ENCODE measurements at places on chromosomes 3 and 15.

- no peak for DNase-seq
Observed at GRCh38 chr15:85913461-85913860, 118.7 kb upstream of the KLHL25 start.

- no peak for DNase-seq
Observed at GRCh38 chr3:157782236-157782635, 279.0 kb upstream of the VEPH1 start.

DNA sequence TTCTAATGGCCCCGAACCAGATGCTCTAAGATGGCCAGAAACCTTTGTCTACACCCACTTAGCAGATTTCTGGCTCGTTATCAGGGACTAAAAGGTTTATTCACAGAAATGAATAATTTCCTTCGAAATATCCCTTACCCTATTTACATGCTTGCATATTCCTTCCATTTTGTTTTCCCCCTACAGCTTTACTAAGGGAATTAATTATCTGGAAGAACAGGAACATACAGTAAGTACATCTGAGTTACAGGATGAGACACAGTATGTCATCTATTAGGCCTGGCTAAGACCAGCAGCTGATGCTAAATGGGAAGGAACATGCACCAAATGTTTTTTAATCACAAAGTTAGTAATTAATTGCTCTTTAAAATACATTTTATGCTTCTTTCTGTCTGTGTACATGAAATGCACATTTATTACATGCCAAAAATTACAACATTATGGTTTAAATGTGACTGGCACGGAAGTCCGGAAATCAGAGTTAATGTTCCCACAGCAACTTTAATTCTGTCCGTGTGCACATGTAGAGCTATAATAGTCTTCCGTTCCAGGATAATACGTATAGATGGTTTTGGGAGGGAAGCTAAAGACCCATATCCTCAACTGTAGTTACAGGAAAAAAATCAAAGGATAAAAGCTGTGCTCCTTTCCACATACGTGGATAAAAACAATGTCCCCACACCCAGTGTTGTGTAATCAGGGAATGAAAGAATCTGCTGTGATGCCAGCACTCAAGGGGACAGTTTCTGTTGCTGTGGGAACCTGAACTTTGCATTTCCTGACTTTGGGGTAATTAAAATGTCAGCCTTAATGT is 82.0 kb downstream of the TIGIT start:
- DNase-seq = no peak

- DNase-seq = no peak
Observed at GRCh38 chr15:89171136-89172072, 50.0 kb downstream of the RLBP1 start.

GRCh38 chr3:17850448-17850847 is 108.0 kb upstream of the TBC1D5 start:
- DNase-seq = no peak

DNA sequence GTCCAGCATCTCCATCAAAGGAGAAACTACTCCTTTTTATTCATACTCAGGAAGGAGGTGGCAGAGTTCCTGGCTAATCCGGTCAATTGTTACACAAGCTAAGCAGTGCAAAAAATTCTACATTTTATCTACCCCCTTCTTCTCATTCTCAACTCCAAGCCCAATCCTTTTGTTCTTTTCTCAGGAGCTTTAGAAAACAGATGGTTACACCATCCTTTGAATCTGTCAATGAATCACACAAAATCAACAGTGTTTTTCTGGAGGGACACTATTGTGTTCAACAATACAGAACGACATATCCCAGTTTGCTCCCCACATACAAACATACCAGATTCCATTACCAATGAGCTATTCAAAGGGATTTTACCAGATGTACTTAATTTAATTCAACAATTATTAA is 362.1 kb downstream of the MAGI1 start:
- no peak for DNase-seq

GRCh38 chr15:98221577-98221976 is 261.1 kb downstream of the ARRDC4 start:
- DNase-seq = no peak

- DNase-seq = no peak
Observed at GRCh38 chr3:73435055-73435454, 189.7 kb downstream of the PDZRN3 start.

DNA sequence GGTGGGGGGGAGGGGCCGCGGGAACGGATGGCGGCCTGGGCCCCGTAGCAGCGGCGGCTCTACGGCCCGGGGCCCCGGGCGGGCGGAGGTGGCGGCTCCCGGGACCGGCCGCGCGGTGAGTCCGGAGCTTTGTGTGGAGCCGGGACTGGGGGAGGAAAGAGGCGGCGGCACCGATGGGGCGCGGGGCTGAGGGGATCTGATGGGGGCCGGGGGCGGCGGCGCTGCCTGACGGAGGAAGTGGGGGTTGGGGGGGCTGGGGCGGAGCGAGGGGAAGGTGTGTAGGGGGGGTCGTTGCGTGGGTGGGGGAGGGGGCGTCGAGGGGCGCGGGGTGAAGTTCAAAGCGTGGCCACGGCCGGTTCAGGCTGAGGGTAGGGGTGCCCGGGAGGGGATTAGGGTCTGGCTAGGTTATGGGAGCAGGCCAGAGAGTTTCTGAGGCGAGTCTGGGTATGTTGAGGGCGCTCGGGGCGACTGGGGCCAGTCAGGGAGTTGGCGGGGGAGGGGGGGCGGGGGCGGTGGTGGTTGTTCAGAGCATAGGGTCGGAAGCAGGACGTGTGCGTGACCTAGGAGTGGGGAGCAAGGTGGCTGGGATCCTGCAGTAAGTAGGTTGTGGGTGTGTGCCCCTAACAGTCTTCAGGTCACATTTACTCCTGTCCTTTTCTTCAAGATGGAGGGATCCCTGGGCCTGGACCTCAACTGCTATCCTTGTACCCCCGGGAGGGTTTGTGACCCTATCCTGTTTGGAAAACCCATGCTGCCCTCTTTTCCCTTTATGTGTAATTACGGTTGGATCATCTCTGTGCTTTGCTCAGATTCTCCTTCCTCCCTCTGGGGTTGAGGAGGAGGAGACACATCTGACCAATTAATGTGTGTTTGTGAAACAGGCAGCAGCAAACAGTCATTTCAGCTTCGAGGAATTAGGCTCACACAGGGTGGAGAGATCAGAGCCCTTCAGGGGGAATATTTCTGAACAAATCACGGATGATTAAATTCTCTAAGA is 644 bp downstream of the ZNF609 start:
- DNase-seq = peak; percentile 59

DNA sequence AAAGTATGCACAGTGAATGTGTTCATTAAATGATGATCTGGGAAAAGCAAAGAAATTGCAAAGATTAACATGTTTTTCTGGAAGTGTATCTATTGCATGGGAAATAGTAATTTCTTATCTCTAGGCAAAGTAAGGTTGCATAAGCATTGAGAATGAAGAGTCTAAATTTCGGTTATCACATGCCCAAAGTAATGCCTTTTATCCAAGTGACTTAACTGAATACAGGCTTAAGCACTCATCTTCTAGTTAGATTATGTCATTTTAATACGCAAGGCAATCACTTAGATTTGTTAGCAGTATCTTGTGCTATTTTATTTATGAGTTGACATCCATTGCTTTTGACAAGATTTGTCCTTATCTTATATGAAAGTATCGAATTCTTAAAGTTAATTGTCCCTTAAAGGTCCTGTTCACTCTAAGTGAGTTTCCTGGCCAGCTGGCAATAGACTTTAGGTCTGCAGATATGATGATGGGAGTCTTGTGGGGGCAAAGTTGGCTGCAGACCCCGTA is 100.5 kb downstream of the NAALADL2 start:
- DNase-seq = no peak

DNA sequence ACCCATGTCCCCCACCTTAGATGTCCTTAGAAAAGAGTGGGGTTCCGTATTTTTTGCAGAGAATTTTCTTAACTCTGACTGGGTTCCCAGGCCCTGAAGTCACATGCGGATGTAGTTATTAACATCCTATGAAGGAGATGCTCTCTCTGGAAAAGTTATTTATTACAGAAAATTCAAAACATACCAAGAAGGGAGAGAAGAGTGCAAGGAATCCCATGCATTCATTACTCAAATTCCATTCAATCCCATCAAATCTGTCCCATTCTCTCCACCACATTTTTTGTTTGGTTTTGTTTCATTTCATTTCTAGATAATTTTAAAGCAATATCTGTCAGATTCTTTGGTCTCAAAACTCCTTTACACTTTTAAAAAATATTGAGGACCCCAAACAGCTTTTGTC is 34.3 kb upstream of the ANKRD34C start:
- DNase-seq = no peak
